BJ (cell line): ENCODE measurements at places on chromosomes 12 and 14.

- no peak for DNase-seq
These were observed 506.1 kb downstream of the RMST start for GRCh38 chr12:97968641-97969197.

GRCh38 chr12:49584591-49584990 lies 16.6 kb upstream of the MCRS1 start:
- DNase-seq = no peak

DNA sequence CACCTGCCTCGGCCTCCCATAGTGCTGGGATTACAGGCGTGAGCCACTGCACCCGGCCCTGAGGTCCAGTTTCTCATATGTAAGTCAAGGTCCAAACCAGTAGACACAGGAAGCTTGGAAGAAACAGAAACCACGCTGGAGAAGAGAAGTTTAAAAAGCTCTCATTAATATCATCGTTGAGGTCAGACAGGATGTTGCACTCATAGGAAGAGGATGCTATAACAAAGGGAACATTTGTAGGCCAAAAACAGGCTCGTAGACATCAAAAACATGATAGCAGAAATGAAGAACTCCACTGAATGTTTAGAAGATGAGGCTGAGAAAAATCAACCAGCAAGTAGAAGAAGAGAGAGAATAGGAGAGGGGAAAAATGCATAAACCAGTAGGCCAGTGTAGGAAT lies 46.8 kb downstream of the ACACB start:
- no peak for DNase-seq

GRCh38 chr12:49260571-49261363 lies 4.1 kb upstream of the TUBA1C start:
- no peak for DNase-seq

DNA sequence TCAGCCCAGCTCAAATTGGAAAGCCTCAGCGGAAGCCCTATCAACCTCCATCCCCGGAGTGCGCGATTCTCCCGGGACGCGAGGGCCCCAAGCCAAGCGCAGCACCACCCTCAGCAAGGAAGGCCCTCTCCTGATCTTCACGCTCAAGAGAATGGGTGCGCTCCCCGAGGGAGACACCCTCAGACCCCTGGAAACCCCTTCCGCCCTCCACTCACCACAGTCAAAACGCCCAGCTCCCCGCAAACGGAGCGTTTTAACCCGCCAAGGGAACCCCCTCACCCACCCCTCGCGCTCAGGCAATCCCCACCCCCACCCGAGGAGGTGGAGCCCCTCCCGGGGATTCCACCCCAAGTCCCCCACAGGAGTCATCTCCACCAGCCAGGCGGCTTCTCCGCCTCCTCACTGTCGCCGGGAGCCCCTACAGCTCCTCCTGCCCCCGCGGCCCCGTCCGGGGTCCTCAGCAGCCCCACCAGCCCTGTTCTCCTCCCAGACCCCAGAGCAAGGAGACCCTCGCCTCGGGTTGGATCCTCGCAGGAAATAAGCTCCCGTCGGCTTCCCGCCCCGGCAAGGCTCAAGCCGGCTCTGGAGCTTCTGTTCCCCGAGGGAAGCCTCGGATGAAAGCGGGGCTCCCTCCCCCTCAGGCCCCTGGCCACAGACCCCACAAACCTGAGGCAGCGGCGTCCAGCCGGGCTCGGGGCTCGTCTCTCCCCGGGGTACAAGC lies 507 bp downstream of the BAZ2A start:
- DNase-seq = no peak

- no peak for DNase-seq
These were observed 284.2 kb downstream of the ADAMTS20 start for GRCh38 chr12:43267818-43268217.

DNA sequence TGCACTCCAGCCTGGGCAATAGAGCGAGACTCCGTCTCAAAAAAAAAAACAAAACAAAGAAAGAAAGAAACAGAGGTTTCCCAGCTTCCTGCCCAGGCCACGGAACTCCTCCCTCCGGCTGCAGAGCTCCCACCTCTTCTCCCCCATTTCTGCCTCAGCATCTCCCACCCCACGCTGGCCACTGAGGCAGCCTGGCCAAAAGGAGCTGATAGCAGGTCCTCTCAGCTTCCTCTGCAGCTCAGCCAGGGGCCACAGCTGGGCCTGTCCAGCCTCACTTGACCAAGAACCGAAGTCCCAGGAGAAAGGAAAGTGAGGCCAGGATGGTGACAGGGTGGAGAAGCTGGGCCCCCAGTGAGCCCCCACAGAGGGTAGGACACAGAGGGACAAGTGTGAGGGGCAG lies 33.4 kb upstream of the CD9 start:
- DNase-seq = no peak

DNA sequence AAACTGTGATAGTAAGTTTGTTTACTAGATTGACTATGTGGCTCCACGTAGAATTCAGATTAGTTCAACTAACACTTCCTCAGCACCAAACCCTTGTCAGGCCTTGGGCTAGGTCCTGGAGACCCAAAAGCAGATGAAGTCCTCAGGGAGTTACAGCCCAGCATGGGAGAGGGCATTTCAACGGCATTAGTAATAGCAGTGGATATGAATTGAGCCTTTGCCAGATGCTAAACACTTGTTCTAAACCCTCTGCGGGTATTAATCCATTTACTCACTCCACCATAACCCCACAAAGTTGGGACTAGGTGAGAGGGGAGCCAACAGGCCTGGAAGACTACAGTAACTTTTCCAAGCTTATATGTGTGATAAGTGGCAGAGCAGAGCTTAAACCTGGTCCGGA lies 714.6 kb downstream of the DIO2 start:
- no peak for DNase-seq

GRCh38 chr14:47435331-47435965 lies 240.0 kb downstream of the MDGA2 start:
- DNase-seq = no peak

DNA sequence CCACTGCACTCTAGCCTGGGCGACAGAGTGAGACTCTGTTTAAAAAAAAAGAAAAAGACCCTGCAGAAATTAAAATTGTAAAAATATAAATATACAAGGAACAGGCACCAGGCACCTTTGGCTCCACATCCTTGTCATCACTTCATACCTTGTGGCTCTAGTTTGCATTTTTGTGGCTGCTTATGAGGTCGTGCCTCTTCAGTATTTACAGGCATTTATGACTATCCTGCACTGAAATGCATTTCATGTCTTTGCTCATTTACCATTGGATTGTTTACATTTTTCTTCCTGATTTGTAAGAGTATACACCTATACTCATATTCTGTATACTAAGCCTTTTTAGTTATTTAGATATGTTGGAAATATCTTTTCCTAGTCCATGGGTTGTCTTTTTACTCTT lies 20.1 kb downstream of the BICD1 start:
- DNase-seq = peak; percentile 50

DNA sequence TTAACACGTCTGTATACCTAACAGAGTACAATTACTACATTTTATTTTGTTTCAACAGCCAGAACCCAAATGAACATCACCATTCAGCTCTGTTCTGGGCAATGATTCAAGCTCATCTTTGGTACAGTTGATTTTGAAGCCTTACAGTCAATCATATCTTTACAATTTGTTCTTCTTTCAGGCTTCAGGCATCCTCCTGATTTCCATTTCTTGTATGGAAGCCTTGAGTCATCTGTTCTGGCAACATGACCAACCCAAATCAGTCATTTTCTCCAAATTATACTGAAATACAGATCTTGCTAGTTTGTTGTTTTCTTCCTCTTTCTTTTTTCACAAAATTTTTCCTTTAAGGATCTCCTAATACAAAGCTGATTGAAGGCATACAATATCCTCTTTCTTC lies 80.2 kb downstream of the PAX9 start:
- no peak for DNase-seq

- no peak for DNase-seq
These were observed 1.3 kb downstream of the CHST11 start for GRCh38 chr12:104457746-104458693.

GRCh38 chr14:75418850-75419768 lies 8.7 kb upstream of the JDP2 start:
- DNase-seq = no peak

DNA sequence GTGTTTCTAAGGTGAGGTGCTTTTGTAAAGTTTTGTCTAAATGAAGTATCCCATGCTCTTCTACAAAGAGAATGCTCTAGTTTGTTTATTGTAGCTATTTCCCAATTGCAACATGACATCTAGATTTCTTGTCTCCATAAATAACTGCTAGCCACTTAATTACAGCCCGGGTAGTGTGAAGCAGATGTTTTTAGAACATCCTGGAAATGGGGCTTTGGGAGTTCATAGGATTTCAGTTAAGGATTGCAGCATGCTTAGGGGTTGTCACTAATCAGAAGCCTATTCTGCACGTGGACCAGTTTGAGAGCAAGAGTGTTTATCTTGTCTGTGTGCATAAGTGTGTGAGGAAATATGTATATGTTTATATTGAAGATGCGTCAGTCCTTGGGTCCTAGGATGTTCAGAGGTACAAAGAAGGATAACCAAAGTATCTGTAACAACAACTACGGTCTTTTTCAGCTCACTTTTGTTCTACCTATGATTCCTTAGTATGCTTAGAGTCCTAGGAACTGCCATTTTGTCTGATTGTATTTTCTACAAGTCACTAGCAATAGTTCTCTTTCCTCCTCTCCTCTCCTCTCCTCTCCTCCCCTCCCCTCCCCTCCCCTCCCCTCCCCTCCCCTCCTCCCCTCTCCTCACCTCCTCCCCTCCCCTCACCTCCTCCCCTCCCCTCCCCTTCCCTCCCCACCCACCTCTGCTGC lies 135.3 kb downstream of the ACSS3 start:
- peak; percentile 12 for DNase-seq

DNA sequence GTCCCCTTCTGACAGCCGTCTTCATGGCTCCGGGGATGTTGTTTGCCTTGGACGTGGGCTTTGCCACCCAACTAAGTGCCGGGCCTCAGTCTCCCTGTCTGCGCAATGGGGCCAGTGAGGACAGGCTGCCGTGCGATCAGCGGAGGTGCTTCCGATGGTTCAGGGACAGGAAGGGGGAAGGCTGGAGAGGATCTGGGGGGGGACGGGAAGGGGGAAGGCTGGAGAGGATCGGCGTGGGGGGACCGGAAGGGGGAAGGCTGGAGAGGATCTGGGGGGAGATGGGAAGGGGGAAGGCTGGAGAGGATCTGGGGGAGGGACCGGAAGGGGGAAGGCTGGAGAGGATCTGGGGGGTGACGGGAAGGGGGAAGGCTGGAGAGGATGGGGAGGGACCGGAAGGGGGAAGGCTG lies 3.4 kb downstream of the MMP17 start:
- DNase-seq = peak; percentile 57

- DNase-seq = no peak
These were observed 14.1 kb downstream of the ACACB start for GRCh38 chr12:109130297-109131153.

- no peak for DNase-seq
These were observed 5.6 kb upstream of the E2F7 start for GRCh38 chr12:77070800-77071449.

DNA sequence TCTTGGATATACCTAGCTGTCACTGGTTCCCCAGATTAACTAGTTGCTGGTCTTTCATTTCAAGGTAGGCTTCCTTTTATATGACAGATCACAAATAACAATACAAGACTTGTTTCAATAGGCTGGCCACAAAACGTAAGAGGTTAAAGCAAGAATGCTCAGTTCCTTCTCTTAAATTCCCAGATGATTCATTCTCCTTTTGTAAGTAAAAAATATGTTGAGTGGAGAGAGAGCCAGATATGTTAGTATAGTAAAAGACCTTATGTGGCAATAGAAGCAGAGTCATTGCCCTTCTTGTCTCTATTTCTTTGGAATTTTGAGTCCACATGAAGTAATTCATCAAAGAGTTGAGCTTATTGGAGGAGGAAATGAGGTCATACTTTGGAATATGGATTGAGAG lies 939.0 kb upstream of the ATXN7L3B start:
- no peak for DNase-seq

GRCh38 chr12:68483592-68484383 lies 126.9 kb upstream of the RAP1B start:
- DNase-seq = peak; percentile 33

DNA sequence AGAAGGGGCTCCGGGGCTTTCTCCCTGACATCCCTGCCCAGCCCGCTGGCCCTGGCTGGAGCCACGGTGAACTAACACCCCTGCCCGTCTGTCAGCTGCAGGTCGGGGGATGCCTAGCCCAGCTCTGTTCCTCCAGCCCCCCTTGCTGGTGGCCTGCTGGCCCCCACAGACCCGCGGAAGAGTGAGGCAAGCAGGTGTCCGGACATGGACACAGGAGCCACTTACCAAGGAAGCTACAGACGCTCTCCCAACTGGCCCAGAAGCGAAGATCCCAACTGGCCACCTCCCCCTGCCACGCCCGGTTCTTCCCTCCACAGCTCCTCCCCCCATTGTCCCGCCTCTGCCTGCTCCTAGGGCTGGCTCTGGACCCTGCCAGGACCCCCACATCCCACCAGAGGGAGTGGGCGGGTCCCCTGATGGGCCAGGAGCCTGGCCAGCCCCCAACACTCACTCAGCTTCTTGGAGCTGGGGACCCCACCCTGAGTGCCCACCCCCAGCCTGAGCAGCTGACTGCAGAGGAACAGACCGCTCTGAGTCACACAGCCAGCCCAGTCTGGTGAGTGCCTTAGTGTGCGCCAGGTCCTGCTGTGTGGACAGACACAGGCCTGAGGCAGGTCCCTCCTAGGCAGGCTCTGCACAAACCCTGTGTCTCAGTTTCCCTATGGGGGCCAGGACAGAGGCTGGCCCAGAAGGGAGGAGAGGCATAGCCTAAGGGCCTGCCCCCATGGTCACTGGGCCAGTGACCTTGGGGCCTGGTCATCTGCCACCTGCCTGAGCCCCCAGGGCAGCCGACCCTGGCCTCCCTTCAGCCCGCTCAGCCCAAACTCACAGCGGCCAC lies 7.7 kb downstream of the AHNAK2 start:
- peak; percentile 61 for DNase-seq

DNA sequence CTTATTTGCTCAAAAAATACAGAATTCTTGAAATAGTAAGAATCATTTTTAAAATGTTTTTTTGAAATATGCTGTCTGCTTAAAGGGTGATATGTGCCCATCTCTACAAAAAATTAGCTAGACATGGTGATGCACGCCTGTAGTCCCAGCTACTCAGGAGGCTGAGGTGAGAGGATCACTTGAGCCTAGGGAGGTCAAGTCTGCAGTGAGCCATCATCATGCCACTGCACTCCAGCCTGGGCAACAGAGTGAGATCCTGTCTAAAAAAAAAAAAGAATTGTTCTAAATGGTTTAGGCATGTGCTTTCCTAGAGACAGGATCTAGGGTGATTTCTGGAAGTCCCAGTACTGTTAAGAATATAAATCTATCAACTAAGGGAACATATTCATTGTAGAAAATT lies 75.6 kb upstream of the HECTD1 start:
- no peak for DNase-seq

DNA sequence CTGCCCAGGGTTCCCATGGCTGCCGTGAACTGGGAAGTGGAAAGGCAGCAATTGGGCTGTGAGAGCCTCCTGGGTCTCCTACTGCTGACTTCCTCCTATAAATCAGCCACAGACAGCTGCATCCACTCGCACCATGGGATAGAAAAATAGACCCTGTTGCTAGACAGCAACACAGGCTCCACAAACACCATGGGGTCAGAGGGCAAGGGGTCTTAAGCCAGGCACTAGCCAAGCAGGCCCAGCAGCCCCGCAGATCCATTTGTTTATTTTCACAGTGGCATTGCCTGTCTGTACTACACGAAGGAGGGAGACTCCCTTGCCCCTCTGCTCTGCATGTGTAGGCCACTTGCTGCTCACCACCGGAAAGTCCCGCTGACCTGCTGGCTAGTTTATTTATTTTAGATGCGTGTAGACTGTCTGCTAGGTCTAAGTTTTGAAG lies 139.8 kb downstream of the DACT1 start:
- DNase-seq = no peak
